Tibial nerve (tissue), 4 donors: ENCODE measurements at places on chromosomes 5 and 9. TPM values are rescaled to one million over a fixed set of nuclear protein-coding genes. Genes with fewer than 3 reads are reported as not detected.

The PIP5KL1 gene
- total RNA-seq = not detected

The SLC4A9 gene
- total RNA-seq = not detected

The PDLIM4 gene
- 55.3 TPM for total RNA-seq

The OLFM1 gene
- 36.0 TPM for total RNA-seq

The DMRT2 gene
- 11.7 TPM for total RNA-seq

The AQP7 gene
- 35.4 TPM for total RNA-seq

The ERGIC1 gene
- 97.5 TPM for total RNA-seq

The SWI5 gene
- total RNA-seq = 27.5 TPM

The PRELID2 gene
- 10.7 TPM for total RNA-seq

The CDC20B gene
- not detected for total RNA-seq

The OR13C8 gene
- total RNA-seq = not detected

The FAM13B gene
- 77.1 TPM for total RNA-seq

DNA sequence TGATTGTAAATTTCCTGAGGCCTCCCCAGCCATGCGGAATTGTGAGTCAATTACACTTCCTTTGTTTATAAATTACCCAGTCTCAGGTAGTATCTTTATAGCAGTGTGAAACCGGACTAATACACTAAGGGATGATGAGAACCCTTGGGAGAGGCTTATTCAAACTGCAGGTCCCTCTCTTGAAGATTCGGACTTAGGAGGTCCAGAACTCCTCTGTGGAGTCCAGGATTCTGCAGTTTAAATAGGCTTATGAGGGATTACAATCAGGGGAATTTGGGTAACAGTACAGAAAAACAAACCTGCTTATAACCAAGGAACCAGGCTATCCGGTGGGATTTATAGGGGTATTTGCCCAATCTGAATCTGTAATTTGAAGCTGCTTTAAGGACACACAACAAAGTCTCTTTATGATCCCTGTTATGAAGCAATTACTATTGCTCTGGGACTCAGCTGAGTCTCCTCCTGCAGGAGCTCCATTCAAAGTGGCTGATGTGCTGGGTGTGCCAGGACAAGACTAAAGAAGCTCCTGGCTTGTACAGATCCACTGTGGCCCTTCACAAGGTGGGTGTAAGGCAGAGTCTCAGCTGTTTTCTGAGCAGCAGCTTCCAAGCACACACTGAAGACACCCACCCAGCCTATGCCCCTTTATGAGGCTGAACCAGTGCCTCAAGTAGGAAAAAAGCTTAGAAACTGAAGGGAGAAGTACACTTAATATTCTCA is 41.8 kb upstream of the LHFPL2 start:
- H3K4me1 ChIP-seq = no peaks in the 10 kb centered on the region
- peak overlapping the region; percentile 72 for H3K27ac ChIP-seq
- no peak for DNase-seq

DNA sequence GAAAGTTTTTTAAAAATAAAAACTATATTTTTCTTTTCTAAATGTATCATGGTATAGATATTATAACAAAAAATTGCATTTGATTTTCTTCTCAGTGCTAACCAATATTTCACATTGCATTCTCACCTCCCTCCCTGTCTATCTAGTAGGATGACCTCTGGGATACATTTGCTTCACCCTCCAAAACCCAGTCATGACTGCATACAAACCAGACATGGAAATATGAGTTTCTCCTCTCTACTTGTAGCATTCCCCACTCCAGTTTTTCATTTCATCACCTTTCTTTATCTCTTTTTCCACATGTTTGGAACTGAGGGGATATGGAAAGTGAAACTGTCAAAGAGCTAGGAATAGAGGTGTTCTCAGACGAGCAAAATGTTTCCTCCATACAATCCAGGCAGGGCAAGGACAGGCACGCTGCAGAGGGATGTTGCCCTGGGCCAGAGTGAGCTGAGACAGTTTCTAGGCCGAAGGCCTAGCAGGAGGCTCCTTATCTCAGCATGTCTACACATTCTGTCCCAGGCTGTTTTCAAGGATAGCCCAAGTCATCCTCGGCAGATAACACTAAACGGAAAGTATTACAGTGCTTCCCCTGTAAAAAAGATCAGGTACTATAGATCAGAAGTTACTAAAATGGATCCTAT is 46.7 kb downstream of the MEF2C start:
- H3K4me3 ChIP-seq = no peak overlapping the region
- no peaks in the 10 kb centered on the region for H3K36me3 ChIP-seq

- H3K27me3 ChIP-seq = no peaks in the 10 kb centered on the region
- DNase-seq = no peak
- no peaks in the 10 kb centered on the region for H3K4me1 ChIP-seq
Measured at GRCh38 chr5:15124871-15125568, 253.4 kb upstream of the ANKH start.

DNA sequence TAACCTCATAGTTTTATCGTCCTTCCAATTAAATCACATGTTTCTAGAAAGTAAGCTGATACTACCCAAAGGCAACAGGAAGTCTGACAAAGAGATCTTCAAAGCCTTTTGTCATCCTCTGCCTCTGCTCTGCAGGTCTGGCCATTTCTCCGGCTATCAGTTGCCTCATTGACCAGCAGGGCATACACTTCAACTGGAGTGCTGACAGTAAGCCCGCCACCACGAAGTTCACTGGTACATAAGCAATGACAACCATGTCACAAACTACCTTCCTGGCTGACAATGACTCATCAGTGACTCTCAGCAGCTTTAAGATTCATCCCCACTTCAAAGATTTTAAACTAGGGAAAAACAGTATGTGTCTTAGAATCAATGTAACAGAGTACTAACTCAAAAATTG is 20.6 kb downstream of the SPTLC1 start:
- no peaks in the 10 kb centered on the region for H3K27me3 ChIP-seq
- no peaks in the 10 kb centered on the region for H3K36me3 ChIP-seq

- no peak overlapping the region for H3K4me3 ChIP-seq
- H3K27me3 ChIP-seq = no peaks in the 10 kb centered on the region
- no peak for DNase-seq
- H3K36me3 ChIP-seq = no peaks in the 10 kb centered on the region
- no peaks in the 10 kb centered on the region for H3K4me1 ChIP-seq
- H3K27ac ChIP-seq = no peak overlapping the region
Measured at GRCh38 chr9:108671794-108672193, 184.0 kb downstream of the ACTL7B start.

DNA sequence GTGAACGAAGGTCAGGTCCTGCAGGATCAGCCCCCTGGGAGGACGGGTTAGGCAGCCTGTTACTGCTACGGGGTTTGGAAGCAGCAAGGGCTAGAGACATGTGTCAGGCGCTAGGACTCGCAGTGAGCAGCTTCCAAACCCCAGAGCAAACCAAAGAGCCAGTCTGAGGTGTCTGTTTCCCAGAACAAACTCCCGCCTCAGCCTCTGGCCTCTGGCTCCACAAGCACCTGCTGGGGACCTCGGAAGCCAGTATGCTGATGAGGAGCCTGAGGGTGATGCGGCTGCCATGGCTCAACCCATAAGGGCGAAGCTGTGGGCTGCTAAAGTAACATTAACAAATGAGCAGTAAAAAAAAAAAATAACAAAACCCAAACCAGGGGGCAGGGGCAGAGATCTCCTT is 35.0 kb downstream of the PRRT1B start:
- H3K4me3 ChIP-seq = no peak overlapping the region
- no peaks in the 10 kb centered on the region for H3K27me3 ChIP-seq
- no peaks in the 10 kb centered on the region for H3K4me1 ChIP-seq
- no peak overlapping the region for H3K27ac ChIP-seq
- peaks cover 4% of the 10 kb centered on the region for H3K36me3 ChIP-seq

- no peak overlapping the region for H3K27ac ChIP-seq
- peaks cover 15% of the 10 kb centered on the region for H3K4me1 ChIP-seq
- H3K4me3 ChIP-seq = no peak overlapping the region
- no peaks in the 10 kb centered on the region for H3K27me3 ChIP-seq
Measured at GRCh38 chr5:137935190-137935589, 45.9 kb downstream of the PKD2L2 start.

DNA sequence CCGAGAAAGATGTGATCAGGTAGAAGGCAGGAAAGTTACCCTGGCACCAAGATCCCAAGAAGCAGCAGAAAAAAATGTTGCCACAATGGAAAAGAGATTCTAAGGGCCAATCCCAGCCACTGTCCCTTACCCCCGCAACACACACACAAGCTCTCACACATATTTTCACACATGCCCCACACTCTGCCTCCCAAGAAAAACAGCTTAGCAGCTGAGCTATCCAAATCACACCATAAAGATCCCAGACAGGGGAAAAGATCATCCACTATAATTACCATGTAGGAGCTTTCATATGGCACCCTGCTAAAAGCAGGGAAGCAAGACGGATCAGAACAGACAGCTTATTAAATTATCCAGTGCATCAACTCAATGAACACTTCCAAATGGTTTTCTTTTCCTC is 143.4 kb downstream of the FAM114A2 start:
- H3K27me3 ChIP-seq = no peaks in the 10 kb centered on the region
- H3K4me3 ChIP-seq = no peak overlapping the region
- DNase-seq = no peak
- H3K4me1 ChIP-seq = no peaks in the 10 kb centered on the region

DNA sequence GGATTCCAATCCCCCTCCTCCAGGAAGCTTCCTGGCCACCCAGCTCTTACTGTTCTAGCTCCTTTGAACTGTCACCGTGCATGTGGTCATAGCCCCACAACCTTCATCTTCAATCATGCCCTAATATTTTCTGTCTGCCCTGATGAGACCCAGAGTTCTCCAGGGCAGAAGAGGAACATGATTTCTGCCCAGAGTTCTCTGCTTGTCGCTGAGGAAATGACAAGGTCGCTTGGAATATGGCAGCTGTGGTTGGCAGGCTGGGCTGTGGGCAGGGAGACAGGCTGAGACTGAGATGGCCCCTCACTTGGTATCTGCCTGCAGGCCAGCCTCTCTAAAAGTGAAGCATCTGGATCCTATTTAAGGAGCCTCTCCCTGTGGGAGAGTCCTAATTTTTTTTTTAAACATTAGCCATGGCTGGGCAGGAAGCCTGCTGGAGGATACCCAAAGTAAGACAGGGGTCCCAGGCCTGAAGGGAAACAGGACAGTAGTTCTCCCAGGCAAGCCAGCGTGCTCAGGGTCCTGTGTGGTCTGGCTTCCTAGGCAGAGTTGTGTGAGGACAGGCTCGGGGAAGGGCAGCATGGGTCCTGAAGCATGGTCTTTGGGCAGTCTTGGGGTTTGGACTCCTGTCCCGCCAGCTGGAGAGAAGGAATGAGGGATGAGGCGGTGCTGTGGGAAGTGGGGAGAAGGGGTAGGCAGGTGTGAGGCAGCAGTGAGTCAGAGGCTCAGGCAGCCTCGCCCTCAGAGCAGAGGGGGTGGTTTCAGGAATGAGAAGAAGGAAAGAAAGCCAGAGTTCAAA is 242.1 kb downstream of the FSTL4 start:
- H3K4me3 ChIP-seq = no peak overlapping the region
- no peaks in the 10 kb centered on the region for H3K27me3 ChIP-seq
- DNase-seq = no peak
- no peaks in the 10 kb centered on the region for H3K36me3 ChIP-seq
- H3K27ac ChIP-seq = no peak overlapping the region

DNA sequence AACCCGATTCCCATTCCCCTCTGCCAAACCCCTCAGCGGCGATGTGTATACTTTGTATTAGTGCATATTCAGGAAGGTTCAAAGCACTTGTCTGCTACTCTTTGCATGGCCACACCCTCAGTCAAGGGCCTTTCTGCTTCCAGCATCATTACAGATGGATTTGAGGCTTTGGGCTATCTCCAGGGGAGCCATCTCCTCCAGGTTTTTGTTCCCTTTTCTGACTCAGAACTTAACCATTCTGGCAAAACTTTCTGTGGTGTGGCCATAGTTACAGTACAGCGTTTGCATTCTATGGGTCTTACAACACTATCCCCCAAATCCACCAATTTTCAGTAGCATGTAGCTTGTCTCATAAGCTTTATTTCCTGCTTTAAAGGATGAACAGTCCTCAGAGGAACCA is 36.0 kb upstream of the SVEP1 start:
- H3K36me3 ChIP-seq = no peaks in the 10 kb centered on the region
- no peak overlapping the region for H3K4me3 ChIP-seq
- DNase-seq = no peak
- H3K4me1 ChIP-seq = no peaks in the 10 kb centered on the region

DNA sequence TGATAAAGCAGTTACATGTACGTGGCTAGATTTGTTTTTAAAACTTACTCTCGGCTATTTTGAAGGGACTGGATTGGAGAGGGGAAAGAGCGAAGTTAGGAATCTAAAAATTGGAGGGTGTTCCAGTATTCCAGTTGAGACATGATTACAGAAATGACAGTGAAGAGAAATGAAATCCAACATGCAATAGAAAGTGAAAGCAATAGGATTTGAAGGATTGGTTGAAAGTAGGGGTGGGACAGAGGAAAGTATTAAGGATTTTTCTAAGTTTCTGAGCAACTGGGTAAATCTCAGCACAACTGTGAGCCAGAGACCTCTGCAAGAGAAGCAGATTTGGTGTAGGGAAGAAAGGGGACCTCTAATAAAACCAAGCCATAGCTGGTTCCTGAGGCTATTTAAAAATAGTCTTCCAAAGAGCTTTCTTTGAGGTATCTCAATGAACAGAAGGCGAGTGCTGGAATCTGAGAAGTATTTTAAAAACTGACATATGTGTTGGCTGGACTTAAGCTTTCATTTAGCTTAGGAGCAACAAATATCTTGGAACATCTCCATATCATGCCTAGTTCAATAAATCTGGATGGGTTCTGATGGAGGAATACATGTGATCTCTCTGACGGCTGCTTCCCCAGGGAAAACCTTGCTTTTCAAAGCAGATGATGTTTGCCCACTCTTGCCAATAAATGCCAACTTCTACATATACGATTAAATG is 110.4 kb upstream of the IFNK start:
- H3K4me3 ChIP-seq = peak overlapping the region; percentile 3

DNA sequence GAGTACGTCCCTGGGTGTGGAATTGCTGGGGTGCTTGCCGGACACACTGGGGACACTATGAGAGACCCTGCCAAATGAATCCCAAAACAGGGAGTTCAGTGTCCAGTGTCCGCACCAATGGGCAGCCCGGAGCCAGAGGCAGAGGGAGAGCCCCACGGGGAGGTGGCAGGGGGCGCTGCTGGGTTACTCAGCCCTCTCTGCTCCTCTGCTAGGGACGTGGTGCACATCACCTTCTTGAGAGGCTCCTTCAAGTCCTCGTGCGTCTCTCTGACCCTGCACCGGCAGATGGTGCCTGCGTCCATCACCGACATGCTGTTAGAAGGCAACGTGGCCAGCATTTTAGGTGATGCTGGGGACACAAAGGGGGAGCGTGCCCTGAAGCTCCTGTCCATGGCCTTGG is 20.8 kb downstream of the STKLD1 start:
- H3K27ac ChIP-seq = no peak overlapping the region
- H3K4me1 ChIP-seq = no peaks in the 10 kb centered on the region
- H3K4me3 ChIP-seq = no peak overlapping the region
- DNase-seq = no peak
- H3K27me3 ChIP-seq = peaks cover 21% of the 10 kb centered on the region
- H3K36me3 ChIP-seq = peaks cover 18% of the 10 kb centered on the region

- H3K27ac ChIP-seq = no peak overlapping the region
- H3K4me3 ChIP-seq = no peak overlapping the region
- peaks cover 27% of the 10 kb centered on the region for H3K36me3 ChIP-seq
- no peaks in the 10 kb centered on the region for H3K27me3 ChIP-seq
- DNase-seq = no peak
Measured at GRCh38 chr5:1332461-1333001, 12.4 kb downstream of the CLPTM1L start.
